ENCODE measurements at places on chromosomes 12 and 14.
A peak's percentile ranks its signal among the peaks of the same experiment; 100 is the strongest.

DNA sequence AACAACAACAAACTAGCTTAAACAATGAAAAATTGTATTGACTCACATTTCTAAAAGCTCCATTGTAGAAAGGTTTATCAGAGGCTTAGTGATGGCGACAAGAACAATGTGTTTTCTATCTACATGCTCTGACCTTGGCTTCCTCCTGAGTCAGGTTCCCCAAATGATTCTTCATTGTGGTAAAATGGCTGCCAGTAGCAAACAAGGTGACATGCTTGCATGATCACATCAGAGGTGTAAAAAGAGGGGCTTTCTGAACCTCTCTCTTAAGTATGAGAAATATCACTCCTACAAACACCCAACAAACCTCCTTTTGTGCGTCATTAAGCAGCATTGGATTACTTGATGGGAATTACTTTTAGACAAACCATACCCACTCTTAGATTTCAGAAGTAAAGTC lies 252.4 kb upstream of the SYT1 start:
- DNase-seq: no peak

DNA sequence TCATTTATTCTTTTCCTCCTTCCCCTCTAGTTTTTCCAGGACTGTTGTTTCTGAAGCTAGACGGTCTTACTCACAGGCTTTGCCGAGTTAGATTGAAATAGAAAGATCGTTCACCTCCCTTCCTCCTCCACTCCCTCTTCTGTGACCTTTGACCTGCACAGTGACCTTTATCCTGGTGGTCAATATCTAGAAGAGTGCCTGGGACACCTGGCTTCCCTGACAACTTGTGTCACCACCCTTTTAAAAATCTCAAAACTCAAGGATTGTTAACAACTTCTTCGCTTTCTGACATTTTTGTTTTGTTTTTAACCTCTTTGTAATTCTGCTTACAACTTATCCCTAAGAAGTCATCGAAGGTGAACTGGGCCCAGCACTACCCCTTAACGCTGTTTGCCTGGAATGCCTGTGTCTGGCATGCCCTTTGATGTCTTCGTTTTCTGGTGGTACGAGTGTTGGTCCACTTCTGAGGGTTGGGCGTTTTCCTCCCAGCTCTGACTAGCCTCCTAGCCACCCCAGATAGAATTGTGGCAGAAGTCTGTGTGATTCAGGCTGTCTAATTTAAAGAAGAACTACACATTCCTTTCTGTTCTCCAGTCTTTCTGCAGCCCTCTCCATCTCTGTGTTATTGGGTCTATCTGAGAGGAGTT lies 2.8 kb upstream of the KRT75 start:
- DNase-seq: no peak

- no peak for DNase-seq
Observed at GRCh38 chr12:115149279-115149678, 465.3 kb upstream of the TBX3 start.

- peak; percentile 86 for DNase-seq
Observed at GRCh38 chr14:89429199-89430181, 12.5 kb upstream of the FOXN3 start.

GRCh38 chr14:71648725-71649124 lies 283.5 kb upstream of the RGS6 start:
- no peak for DNase-seq

DNA sequence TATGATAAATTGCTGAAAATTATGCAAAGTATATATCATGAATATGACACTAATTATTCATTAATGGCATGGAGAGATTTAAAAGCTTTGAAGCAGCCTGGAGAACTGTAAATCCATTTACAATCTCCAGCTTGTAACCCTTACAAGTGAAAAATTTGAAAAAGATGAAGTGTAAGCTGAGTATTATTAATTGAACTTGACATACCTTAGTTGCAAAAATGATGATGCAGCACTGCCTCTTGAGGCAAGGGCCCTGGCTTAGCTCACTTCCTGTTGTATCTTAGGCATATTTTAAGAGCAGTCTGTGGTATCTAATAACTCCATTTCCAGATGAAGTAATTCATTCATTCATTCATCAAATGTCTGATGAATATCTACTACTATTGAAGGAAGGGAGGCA lies 158.6 kb downstream of the ANO4 start:
- DNase-seq: no peak

GRCh38 chr14:52318062-52318461 lies 4.0 kb downstream of the PTGER2 start:
- DNase-seq: no peak

DNA sequence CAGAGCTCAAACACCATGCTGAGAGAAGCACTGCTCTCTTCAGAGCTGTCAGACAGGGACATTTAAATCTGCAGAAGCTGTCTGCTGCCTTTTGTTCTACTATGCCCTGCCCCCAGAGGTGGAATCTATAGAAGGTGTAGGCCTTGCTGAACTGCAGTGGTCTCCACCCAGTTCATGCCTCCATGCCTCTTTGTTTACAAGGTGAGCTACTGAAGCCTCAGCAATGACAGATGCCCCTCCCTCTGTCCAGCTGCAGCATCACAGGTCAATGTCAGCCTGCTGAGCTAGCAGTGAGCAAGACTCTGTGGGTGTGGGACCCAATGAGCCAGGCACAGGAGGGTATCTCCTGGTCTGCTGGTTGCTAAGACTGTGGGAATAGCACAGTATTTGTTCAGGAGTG lies 25.4 kb upstream of the CCDC198 start:
- no peak for DNase-seq

DNA sequence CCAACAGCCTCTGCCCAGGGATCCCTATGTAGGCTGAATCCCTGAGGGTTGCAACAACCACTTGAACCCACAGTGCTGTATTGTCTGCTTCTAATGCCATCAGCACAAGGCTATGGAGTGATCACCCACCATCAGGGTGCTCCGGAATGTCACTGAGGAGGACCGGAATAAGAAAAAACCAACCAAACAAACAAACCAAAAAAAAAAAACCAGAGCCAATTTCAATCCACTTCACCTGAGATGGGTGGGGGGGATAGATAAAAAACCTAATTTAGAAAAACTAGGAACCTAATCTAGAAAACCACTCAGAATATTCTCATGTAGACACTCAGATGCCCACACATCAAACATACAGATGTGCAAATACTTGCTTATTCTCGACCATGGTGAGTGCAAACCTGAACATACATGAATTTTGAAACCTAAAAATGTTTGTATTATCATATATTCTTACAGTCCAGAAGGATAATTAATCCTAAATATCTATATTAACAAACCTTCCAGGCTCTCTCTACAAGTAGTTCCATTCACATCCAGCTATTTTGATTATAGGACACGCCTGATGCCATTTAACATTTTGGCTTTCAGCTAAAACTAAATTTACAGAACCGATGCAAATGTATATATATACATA lies 3.7 kb downstream of the TBX5 start:
- no peak for DNase-seq

Data from activated CD4-positive, alpha-beta T cell treated with anti-CD3 and anti-CD28 coated beads, Interleukin-2, amount 50 U/mL, for 16 hours (primary cell).